ENCODE measurements at places on chromosomes 12 and 14.

DNA sequence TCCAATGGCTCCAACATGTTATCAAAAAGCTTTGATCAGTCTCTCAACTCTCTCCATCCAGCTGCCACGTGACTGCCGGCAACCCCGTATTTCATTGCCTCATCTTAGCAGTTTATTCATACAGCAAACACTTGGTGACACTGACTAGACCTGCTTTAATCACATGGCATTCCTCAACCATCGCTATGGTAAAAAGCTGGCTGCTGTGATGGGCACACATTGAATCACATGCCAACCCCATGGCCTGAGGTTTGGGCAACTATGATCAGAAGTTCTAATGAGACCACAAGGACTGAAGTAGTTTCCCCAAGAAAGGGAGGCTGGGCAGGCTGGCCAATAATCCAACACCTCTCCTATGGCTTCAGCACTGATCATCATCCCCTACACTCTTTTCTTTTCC, 40.6 kb upstream of the TAS2R42 start:
- H3K27me3 ChIP-seq = peaks cover 8% of the 10 kb centered on the region
- H3K4me1 ChIP-seq = no peaks in the 10 kb centered on the region
- DNase-seq = no peak
- H3K4me3 ChIP-seq = no peak overlapping the region
- no peak overlapping the region for H3K27ac ChIP-seq
- H3K36me3 ChIP-seq = no peaks in the 10 kb centered on the region

DNA sequence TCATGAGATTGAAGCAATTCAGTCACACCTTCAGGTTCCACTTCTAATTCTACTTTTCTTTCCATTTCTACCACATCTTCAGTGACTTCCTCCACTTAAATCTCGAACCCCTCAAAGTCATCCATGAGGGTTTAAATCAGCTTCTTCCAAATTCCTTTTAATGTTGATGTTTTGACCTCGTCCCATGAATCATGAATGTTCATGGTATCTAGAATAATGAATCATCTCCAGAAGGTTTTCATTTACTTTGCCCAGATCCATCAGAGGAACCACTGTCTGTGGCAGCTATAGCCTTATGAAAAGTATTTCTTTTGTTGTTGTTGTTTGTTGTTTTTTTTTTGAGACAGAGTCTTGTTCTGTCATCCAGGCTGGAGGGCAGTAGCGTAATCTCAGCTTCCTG, 7.6 kb downstream of the RXYLT1 start:
- no peaks in the 10 kb centered on the region for H3K27me3 ChIP-seq
- H3K27ac ChIP-seq = no peak overlapping the region
- peaks cover 44% of the 10 kb centered on the region for H3K36me3 ChIP-seq
- DNase-seq = no peak
- no peak overlapping the region for H3K4me3 ChIP-seq

DNA sequence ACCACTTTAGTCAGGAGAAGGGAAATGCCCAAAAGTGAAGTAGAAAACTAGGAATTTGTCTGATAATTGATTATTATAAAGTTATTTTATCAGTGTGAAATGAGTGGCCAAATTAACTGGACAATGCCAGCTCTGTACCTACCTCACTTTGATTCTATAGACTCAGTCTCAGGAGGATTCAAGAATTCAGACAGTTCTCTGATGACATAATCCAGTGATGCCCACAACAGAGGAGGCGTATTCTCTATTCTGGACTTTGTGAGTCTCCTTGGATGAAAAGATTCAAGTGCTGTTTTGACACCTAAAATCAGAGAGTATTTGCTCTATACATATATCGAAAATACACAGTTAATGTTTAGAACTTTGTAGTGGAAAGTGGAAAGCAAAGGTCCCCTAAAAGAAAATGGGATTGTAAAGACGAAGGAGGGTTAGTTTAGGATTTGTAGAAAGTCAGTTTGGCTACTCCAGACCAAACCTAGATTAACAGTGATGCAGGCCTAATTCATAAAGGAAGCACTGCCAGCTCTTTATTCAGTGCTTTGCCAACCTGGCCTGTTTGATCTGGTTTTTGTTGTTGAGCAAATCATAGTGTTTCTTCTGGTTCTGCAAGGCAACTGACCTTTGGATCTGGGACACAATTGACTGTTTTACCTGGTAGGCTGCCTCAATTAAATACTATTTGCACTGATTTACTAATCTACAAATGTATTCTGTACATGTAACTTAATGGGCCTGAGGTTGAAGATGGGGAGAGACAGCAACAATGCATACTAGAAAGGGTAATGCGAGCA, 67.4 kb downstream of the DAD1 start:
- H3K27ac ChIP-seq = peak overlapping the region; percentile 91
- H3K36me3 ChIP-seq = peaks cover 98% of the 10 kb centered on the region
- H3K4me3 ChIP-seq = peak overlapping the region; percentile 78
- DNase-seq = no peak

- no peak for DNase-seq
- H3K4me3 ChIP-seq = no peak overlapping the region
- H3K4me1 ChIP-seq = no peaks in the 10 kb centered on the region
- no peak overlapping the region for H3K27ac ChIP-seq
- no peaks in the 10 kb centered on the region for H3K36me3 ChIP-seq
Observed at GRCh38 chr14:79443602-79444001, 767.7 kb downstream of the DIO2 start.

- no peak for DNase-seq
- H3K4me3 ChIP-seq = no peak overlapping the region
Observed at GRCh38 chr14:100708425-100709288, 18.0 kb upstream of the DLK1 start.

DNA sequence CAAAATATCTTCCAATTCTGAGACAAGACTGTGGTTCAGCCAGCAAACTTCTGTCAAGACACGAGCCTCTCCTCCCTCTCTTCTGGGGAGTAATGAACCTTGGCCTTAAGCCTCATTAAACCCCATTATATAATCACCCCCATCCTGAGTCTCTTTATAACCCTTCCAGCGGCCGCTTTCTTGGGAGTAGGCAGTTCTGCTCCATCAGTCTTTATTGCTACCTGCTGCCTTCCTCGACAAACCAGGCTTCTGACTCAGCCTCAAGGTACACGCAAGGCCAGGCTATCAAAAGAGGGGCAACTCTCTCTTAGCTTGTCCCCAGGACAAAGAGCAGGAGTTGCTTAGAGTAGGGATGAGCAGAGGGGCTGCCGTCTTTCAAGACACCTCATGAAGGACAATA, 300.8 kb upstream of the NOS1 start:
- no peaks in the 10 kb centered on the region for H3K27me3 ChIP-seq
- DNase-seq = no peak
- H3K27ac ChIP-seq = no peak overlapping the region
- no peaks in the 10 kb centered on the region for H3K36me3 ChIP-seq
- H3K4me3 ChIP-seq = no peak overlapping the region

- H3K27ac ChIP-seq = no peak overlapping the region
- no peaks in the 10 kb centered on the region for H3K36me3 ChIP-seq
- H3K4me3 ChIP-seq = no peak overlapping the region
- H3K27me3 ChIP-seq = peaks cover 13% of the 10 kb centered on the region
- H3K4me1 ChIP-seq = peaks cover 7% of the 10 kb centered on the region
- DNase-seq = no peak
Observed at GRCh38 chr12:26843311-26843710, 10.3 kb upstream of the ITPR2 start.

DNA sequence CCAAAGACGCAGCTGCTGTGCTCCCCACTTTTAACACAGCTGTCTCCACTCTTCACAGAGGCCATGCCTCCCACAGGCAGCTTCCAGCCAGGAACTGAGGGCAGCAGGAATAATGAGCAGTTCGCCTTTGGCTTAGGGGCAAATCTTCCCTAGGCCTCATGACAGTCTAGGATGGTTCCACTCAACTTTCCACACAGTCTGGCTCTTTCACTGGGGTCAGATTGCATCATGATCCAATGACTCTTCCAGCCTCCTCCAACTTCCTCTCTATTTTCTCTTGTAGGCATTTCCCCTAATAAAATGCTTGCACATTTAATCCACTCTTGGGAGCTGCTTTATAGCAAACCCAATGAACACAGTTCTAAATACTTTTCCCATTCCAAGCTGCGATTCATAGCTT, 271.6 kb upstream of the ATP2B1 start:
- no peak overlapping the region for H3K27ac ChIP-seq
- no peak overlapping the region for H3K4me3 ChIP-seq
- no peak for DNase-seq
- peaks cover 8% of the 10 kb centered on the region for H3K4me1 ChIP-seq
- no peaks in the 10 kb centered on the region for H3K36me3 ChIP-seq
